T-helper 9 cell (primary cell): ENCODE measurements at places on chromosomes 4 and X.

DNA sequence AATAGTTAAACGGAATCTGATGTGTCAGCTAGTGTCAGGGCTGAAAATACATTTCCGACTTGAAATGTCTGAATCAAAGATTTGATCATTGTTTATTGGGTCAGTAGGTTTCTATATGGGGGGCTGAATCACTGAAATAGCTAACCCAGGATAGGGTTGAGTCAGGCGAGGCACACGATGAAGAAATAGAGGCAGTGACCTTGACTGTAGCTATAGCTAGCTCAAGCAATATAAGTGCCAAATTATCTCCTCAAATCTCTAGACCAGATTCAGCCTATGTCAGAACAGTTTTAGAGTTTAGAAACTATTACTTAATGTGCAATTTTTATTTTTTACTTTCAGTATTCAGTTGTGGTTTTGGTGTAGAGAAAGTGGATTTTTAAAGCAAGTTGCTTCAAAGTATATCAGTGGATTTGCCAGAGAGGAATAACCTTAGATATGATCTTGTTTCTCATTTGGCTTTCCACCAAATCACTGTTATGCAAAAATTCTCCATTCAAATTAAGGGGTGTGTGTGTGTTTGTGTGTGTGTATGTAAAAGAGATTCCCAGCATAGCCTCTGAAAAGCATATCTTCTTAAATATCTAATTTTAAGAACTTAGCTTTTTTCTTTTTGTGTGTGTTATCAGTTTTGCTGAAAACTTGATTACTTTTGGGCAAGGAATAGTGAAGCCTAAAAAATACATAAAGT lies 100.3 kb upstream of the RPL34 start:
- DNase-seq = no peak

- DNase-seq = no peak
These were observed 36.5 kb upstream of the ETNPPL start for GRCh38 chr4:108799306-108799705.

- no peak for DNase-seq
These were observed 29.0 kb upstream of the BCLAF3 start for GRCh38 chrX:20019672-20020365.

DNA sequence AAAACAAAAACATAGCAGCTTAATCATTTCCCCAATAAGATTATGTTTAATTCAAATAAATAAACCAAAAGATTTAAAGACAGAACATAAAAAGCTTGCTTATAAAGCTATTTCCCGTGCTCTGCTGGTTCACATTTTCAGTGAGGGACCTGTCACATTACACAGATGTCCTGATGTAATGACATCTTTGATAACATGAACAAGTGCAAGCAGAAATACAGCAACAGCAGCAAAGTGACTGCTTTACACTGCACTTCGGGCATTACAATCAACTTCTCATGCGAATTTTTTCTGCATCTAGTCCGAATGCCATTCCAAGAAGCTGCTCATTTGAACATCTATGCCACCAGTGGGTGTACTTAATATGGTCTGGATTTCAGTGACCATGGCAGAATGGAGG lies 940.3 kb upstream of the IGFBP7 start:
- DNase-seq = no peak

- no peak for DNase-seq
These were observed 32.7 kb downstream of the ELF2 start for GRCh38 chr4:139144161-139144859.
